ENCODE measurements at places on chromosomes 12 and 14.

DNA sequence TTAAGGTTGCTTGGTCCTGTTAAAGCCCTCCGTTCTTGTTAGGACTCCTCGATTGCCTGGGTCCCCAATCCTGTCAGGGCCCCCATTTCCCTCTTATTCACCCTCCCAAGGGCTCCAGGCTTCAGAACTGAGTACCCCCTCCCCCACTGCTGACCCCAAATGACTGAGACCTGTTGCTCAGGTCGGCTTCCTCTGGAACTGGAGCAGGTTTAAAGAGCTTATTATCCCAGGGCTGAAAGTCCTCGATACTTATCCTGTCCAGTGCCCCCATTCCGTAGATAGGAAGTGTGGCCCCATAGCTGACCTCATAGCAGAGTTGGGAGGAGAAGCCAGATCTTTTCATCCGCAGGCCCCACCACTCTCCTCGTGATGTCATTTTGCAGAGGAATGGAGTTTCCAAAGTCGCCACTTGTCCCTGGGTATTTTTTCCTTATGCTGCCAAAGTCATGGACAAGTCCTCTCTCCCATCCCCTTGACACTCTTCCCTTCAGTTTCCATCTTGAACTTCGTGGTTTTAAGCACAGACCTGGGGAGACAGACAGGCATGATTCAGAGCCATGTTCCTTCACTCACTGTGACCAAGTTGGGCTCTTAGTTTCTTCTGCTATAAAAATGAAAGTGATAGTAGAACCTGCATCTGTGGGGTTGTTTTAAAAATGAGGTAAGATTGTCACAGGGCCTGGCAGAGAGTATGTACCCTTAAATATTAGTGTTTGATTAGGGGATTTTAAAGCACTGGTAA, 1.2 kb downstream of the USP30 start:
- DNase-seq, result peak; percentile 9

DNA sequence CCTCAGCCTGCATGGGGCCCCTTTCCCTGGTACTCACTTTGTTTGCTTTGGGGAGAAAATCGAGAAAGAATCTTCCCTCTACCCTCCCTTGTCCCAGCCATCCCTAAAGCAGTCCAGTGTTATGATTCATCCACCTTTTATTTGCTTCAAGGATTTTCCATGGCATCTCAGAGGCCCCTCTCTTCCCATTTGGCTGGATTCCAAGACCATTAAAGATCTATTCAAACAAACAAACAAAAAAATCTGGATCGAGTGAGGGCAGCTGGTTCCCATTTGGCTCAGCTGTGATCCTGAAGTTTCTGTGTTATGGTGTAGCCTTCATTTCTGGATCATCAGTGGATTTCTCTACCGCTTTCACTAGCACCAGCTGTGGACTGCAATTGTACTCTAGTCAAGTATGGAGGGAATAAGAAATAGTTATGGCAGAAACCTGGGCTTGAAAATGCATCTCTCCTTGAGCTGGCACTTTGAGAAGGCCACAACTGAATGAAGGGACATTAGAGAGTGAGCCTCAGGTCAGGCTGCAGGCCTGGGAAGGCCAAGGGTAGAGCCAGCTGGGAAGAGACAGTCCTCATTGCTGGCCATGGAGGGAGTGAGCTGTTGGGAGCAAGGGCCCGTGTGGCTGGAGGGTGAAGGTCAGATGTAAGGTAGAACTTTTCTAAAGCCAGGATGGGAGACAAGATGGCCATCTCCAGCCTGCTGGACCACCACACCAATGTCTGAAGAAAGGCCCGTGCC, 13.7 kb downstream of the KRT71 start:
- no peak for DNase-seq

DNA sequence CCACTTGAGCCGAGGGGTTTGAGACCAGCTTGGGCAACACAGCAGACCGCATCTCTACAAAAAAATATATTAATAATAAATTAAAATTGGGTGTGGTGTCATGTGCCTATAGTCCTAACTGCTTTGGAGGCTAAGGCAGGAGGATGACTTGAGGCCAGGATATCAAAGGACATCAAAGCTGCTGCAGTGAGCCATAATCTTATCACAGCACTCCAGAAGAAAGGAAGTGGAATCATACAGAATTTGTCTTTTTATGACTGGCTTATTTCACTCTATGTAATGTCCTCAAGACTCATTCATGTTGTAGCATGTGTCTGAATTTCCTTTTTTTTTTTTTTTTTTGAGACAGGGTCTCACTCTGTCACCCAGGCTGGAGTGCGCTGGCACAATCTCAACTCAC, 43.9 kb upstream of the NUDT4 start:
- no peak for DNase-seq

- DNase-seq, result no peak
Observed at GRCh38 chr12:9880532-9881078, 684 bp upstream of the KLRF2 start.

- DNase-seq, result no peak
Observed at GRCh38 chr12:95674631-95675030, 115.9 kb downstream of the NTN4 start.

- no peak for DNase-seq
Observed at GRCh38 chr14:92427096-92427495, 86.5 kb upstream of the RIN3 start.

- no peak for DNase-seq
Observed at GRCh38 chr14:95173518-95173917, 16.2 kb upstream of the DICER1 start.

DNA sequence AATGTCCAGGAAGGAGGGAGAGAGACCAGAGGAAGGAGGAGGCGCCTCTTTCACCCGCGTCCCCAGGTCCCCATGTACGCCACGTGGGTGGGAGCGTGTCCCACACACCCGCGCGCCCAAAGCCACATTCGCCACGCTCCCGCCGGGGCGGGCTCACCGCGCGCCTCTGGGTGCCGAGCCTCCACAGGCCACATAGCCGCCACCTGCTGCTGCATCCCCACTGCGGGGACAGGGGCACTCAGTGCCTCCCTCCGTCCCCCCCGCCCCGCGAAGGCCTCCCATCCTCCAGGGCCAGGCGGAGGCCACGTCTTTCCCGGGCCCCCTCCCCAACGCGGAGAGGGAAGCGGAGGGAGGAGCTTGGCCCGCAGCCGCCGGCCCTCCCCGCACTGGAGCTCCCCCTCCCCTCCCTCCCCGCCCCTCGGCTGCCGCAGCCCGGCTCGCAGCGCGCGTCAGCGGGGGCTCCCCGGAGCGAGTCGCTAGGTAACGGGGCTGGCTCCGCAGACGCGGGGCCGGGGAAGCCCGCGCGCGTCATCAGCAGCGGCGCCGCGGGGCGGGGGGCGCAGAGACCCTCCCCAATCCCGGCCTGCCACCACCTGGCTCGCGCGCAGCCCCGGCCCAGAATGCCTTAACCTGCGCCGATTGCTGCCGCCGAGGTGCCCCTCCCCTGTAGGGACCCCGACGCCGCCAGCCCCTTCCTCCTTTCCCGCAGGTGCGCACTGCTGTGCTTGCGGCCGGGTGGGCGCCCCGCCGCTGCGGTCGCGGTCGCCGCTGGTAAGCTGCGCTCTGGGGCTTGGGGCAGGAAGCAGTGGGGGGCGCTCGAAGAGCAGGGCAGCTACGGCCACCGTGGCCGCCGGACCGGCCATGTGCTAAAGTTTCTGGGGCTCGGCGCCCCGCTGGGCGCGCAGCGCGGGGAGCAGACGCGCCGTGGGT, 536 bp upstream of the TUNAR start:
- DNase-seq, result no peak

- DNase-seq, result peak; percentile 7
Observed at GRCh38 chr12:78087363-78087675, 256.6 kb downstream of the NAV3 start.

DNA sequence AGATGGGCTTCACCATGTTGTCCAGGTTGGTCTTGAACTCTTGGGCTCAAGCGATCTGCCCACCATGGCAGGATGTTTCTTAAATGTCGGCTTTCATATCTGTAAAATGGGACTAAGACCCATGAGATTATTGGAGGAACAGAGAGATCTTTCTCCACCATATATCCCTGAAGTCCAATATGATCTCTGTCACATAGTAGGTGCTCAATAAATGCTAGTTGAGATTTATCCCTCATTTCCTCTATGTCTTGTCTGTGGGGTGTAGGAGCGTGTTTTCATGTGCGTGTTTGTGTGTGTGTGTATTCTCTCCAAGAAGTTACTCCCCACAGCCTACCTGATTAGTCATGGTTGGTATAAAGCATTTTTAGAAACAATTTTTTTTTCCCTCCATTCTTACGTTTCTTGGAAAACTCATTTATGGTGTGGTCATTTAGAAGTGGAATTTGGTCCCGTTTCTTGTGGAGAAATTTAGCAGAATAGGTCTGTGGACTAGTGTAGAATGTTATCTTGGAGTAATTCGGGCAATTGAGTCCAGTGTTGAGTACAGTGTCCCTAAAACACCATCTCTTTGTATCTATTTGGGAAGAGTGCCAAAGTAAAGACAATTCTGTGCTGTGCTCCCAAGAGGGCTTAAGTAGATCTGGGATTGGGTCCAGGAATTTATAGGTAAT, 4.3 kb downstream of the STRAP start:
- no peak for DNase-seq

- DNase-seq, result peak; percentile 15
Observed at GRCh38 chr12:86724716-86725115, 468.5 kb upstream of the MGAT4C start.
